Neural crest cell (in vitro differentiated cells): ENCODE measurements at places on chromosomes 2 and 18. TPM values are rescaled to one million over a fixed set of nuclear protein-coding genes. Genes with fewer than 3 reads are reported as not detected.

The STARD6 gene
- total RNA-seq, result 0.35 TPM in 1 of 2 replicates, not detected in the other

The NAGK gene
- total RNA-seq, result 51.9 and 70.3 TPM in 2 replicates

The EIPR1 gene
- total RNA-seq, result 33.0 and 34.9 TPM in 2 replicates

GRCh38 chr2:211503856-211504255 is 947.5 kb downstream of the CPS1 start:
- peaks cover 27% of the 10 kb centered on the region for H3K36me3 ChIP-seq
- DNase-seq, result no peak
- no peak overlapping the region for H3K4me3 ChIP-seq
- H3K4me1 ChIP-seq, result peaks cover 4% of the 10 kb centered on the region
